ENCODE measurements at places on chromosomes 7 and 10.

DNA sequence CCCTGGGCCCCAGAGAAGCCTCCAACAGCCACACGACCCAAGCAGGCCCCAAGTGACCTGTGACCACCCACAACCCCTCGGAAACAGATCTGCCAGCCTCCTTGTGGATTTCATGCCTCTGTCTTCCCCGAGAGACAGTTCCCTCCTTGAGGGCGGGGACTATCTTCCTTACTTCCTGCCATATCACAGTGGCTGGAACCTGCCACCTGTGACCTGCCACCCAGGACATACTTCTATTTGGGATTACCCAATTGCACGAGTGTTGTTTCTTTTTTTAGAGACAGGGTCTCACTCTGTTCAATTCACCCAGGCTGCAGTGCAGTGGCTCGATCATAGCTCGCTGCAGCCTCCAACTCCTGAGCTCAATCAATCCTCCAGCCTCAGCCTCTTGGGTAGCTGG is 25.9 kb downstream of the TNRC18 start:
- no peak for DNase-seq

GRCh38 chr10:118370499-118370898 is 28.4 kb upstream of the FAM204A start:
- DNase-seq: no peak

GRCh38 chr7:109890622-109891021 is 1200.3 kb upstream of the LRRN3 start:
- DNase-seq: no peak

DNA sequence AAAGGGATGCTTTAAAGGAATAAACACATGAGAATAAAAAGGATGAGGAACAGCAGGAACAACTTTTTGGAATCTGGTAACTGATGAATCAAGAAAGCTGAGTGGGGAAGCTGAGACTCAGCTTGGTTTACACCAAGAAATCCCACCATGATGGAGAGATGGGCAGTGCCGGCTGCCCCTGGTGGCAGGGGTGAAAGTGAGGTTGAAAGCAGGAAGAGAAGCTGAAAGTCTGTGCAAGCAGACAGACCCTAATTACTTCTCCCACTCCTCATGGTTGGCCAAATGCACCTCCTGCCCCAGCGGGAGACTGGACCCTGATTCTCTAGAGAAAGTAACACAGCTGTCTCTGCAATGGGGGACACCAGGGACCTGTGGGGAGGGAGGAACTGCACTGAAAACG is 57.6 kb upstream of the NANOS1 start:
- no peak for DNase-seq

DNA sequence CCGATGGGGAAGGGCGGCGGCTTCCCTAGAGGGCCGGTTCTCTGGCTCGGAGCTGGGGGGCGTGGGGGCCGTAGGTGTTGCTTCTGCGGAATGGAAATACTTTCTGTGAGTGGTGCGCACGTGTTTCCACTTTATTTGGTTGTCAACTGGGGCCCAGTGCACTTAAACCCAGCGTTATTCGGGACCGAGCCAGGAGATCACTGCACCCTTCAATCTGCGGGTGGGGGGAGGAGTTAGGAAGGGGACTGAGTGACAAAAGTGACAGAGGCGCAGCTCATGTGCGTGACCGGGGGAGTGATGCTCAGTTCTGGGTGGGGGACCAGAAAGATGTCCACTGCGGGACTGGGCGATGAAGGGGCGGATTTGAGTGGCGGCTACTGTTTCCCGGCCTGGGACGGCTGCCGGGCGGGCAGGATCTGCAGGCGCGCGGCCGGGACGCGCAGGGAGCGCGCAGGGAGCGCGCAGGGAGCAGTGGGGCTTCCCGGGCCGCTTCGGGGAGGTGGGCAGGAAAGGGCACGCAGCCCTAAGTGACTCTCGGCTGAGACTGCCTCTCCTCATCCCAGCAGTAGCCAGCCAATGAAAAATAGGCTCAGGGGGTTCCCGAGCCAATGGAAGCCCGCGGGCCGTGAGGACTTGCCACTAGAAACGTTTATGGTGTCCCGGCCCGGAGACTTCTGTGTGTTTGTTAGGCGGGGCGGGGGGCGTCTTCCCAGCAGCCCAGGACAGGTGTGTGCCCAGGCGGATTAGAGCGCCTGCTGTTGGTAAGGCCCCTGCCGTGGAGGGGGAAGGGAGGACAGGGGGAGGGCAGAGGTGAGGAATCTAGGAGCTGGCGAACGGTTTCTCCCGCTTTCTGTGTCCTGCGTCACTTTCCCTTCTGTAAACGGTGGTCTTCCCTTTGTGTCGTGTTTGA is 54.3 kb upstream of the KDM7A start:
- DNase-seq: no peak

DNA sequence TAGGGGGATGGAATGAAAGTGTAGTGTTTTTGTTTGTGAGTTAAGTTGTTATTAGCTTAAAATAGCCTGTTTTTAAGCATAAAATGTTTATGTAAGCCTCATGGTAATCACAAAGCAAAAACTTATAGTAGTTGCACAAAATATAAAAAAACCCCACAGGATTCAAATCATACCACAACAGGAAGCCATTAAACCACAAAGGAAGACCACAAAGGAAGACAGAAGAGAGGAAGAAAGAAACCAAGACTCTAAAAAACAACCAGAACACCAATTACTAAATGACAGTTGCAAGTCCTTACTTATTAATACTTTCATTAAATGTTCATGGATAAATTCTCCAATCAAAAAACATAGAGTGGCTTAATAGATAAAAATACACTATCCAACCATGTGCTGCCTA is 63.6 kb downstream of the ANKRD7 start:
- DNase-seq: no peak
